ENCODE measurements at places on chromosomes 7 and 10.

DNA sequence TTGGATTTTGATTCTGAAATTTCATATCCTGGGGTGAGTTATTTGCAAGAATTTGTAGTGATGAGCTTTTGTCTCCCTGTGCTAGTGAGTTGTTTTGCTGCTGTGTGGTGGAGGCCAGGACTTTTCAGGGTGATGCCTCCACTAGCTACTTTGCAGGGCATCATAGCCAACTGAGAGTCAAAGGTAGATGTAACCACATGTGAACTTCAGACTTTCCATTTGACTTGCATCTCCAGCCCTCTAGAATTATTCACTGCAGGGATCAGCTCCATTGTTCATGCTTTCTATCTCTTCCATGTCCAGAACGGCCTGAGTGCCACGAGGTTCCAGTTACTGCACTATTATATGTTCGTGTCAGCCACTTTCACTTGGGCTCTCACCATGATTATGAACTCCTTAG, 534.3 kb downstream of the GRM8 start:
- DNase-seq = no peak

- DNase-seq = no peak
These were observed 110.9 kb upstream of the FAM180A start for GRCh38 chr7:135859538-135859937.

GRCh38 chr10:73039635-73040034, 57.0 kb downstream of the P4HA1 start:
- DNase-seq = no peak

GRCh38 chr10:124652200-124652599, 92.0 kb downstream of the FAM53B start:
- no peak for DNase-seq

GRCh38 chr10:133032976-133033741, 54.6 kb upstream of the ADGRA1 start:
- DNase-seq = no peak

GRCh38 chr10:119535837-119536507, 6.5 kb downstream of the RGS10 start:
- DNase-seq = no peak

- DNase-seq = no peak
These were observed 66.1 kb downstream of the STEAP1B start for GRCh38 chr7:22433710-22434460.

GRCh38 chr10:31930023-31930751, 1.6 kb upstream of the ARHGAP12 start:
- DNase-seq = no peak

- no peak for DNase-seq
These were observed 257.1 kb downstream of the SFMBT2 start for GRCh38 chr10:7153750-7154149.

Data from NCI-H1092 (cell line).